Chondrocyte (in vitro differentiated cells): ENCODE measurements at places on chromosomes 4 and X. TPM values are rescaled to one million over a fixed set of nuclear protein-coding genes. Genes with fewer than 3 reads are reported as not detected.

The AFM gene
- total RNA-seq = not detected in 3 replicates

- DNase-seq = no peak
These were observed 1044.2 kb downstream of the GLUD2 start for GRCh38 chrX:122091571-122091970.

DNA sequence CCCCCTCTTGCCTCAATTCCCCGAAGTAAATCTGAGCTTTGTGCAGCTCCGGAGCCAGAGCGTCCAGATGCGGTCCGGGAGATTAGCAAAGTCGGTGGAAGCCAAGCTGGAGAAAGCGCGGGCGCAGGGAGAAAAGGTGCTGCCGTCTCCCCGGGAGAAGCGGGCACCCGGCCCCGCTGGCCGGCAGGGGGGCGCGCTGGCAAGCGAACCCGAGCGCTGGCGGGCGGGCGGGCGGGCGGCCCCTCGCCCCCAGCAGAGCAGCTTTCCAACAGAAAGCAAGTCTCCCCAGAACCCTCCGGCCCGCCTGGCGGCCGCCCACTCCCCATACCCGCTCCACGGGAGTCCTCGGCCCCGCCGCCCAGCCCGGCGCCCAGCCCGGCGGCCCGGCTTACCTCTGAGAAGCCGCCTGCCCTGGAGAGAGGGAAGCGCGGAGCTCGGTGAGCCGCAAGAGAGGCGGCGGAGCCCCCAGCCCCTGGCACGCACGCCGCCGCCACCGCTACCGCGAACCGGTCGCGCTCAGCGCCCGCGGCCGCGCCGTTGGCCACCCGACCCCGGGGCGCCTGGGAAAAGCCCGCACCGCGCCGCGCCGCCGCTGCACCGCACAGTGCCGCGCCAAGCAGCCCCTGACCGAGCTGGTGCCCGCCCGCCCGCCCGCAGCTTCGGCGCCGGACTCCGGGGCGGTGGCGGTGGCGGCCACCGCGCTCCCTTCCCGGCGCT lies 529 bp upstream of the CITED1 start:
- no peak for DNase-seq

GRCh38 chr4:80187677-80188076 lies 9.6 kb upstream of the PRDM8 start:
- no peak for DNase-seq
